PC-9 (cell line): ENCODE measurements at places on chromosomes 1 and 21. TPM values are rescaled to one million over a fixed set of nuclear protein-coding genes. Genes with fewer than 3 reads are reported as not detected.
A peak's percentile ranks its signal among the peaks of the same experiment; 100 is the strongest.

- peak overlapping the region; percentile 71 for H3K4me3 ChIP-seq
- no peaks in the 10 kb centered on the region for H3K27me3 ChIP-seq
Observed at GRCh38 chr1:117605164-117605773, 579 bp upstream of the TENT5C start.

DNA sequence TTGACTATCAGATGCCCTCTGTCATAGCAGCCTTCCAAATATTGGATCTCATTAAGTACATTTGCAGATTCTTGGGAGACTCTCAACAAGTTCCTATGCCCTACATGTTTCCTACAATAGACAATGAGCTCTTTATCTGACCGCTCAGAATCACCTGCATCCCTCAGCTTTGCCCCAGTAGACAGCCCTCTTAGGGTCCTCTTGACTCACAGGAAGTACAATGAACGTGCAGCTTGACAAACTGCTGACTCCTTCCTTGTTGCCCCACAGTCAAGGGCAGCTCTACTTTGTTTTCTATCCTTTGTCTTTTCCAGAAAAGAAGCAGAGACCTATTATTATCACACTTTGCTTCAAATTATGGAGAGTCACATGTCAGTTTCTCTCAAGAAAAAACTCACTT is 27.6 kb downstream of the SLC44A5 start:
- no peak overlapping the region for H3K4me3 ChIP-seq
- no peaks in the 10 kb centered on the region for H3K36me3 ChIP-seq
- no peaks in the 10 kb centered on the region for H3K27me3 ChIP-seq
- H3K27ac ChIP-seq = no peak overlapping the region
- no peaks in the 10 kb centered on the region for H3K4me1 ChIP-seq
- no peak for DNase-seq

DNA sequence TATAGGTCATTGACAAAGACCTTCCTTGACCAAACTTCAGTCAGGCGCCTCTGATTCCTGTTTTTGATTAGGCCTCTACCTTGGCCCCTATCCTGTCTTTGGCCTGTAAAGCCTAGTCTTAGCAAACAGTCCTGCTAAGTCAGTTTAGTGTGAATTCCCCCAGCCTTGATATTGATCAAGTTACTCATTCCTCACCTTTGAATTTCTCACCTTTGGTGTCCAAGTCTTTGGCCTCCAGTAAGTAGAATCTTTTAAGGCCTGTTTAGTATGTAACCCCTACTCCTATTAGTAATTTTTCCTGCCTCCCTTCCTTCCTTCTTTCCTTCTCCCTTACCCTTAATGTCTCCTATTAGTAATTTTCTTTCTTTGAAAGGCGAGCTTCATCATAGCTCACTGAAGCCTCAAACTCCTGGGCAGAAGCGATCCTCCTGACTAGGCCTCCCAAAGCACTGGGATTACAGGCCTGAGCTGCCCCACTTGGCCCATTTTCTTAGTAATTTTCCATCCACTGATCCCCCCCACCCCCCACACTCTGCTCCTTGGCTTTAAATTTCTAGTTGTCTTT is 13.0 kb upstream of the ZNF692 start:
- peak overlapping the region; percentile 75 for H3K4me3 ChIP-seq
- no peak for DNase-seq
- peaks cover 10% of the 10 kb centered on the region for H3K4me1 ChIP-seq
- H3K27ac ChIP-seq = peak overlapping the region; percentile 83

The TMEM50B gene
- 11.7 and 14.2 TPM in 2 replicates for total RNA-seq

The COL24A1 gene
- total RNA-seq = 0.08 and 0.15 TPM in 2 replicates

The CYP4Z1 gene
- not detected in 2 replicates for total RNA-seq

DNA sequence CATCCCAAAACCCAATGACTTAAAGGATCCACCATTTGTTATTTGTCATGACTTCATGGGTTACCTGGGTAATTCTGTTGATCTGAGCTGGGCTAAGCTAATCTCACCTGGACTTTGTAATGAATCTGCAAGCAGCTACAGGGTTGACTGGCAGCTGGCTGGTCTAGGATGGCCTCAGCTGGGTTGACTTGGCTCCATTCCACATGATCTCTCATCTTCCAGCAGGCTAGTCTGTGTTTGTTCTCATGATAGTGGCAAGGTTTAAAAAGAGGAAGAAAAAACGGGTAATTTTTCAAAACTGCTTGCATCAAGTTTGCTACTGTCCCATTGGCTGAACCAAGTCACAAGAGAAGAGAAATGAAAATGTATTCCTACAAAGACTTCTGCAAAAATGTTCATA is 24.8 kb upstream of the ZMYM4 start:
- H3K27me3 ChIP-seq = no peaks in the 10 kb centered on the region
- no peak overlapping the region for H3K27ac ChIP-seq
- H3K4me1 ChIP-seq = no peaks in the 10 kb centered on the region

GRCh38 chr1:110293601-110294104 is 45.5 kb upstream of the RBM15 start:
- H3K27me3 ChIP-seq = no peaks in the 10 kb centered on the region
- DNase-seq = no peak
- no peak overlapping the region for H3K27ac ChIP-seq
